ENCODE measurements at places on chromosomes 7 and 10.
A peak's percentile ranks its signal among the peaks of the same experiment; 100 is the strongest.

- no peak for DNase-seq
Observed at GRCh38 chr7:130359276-130359857, 14.8 kb downstream of the CPA5 start.

DNA sequence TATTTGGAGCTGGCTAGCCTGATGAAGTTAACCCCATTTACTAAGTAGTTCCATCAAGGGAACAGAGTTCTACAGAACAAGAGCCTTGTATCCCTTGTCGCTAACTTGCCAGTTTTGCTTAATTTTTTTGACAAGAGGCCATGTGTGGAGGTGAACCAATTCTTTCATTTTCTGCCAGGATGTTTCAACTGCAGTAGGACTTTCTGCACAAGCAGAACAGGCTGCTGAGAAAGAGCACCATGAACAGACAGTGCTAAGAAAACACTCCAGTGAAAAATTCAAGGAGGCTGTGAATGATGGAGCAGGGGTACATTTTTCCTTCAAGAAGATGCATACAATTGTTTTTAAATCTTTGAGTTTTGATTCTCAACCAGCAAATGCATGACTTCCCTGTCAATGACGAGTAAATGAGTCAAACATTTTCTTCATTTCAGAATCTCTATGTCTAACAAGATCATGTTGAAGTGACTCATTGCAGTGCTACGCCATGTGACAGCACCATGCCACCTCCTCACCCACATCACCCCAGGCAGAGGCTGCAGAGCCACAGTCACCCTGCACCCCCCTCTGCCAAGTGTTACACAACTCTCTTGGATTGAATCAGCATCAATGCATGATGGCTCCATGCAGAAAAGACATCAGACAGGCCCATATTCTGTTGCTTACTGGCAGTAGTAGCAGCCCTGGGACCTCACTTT, 193.1 kb downstream of the COBL start:
- DNase-seq: peak; percentile 89

- no peak for DNase-seq
Observed at GRCh38 chr7:22121702-22122474, 176.2 kb upstream of the CDCA7L start.

GRCh38 chr10:74425456-74426001, 274.5 kb downstream of the ADK start:
- no peak for DNase-seq

- no peak for DNase-seq
Observed at GRCh38 chr10:75018251-75018650, 93.2 kb upstream of the SAMD8 start.

- no peak for DNase-seq
Observed at GRCh38 chr7:125383324-125383723, 453.7 kb upstream of the POT1 start.

DNA sequence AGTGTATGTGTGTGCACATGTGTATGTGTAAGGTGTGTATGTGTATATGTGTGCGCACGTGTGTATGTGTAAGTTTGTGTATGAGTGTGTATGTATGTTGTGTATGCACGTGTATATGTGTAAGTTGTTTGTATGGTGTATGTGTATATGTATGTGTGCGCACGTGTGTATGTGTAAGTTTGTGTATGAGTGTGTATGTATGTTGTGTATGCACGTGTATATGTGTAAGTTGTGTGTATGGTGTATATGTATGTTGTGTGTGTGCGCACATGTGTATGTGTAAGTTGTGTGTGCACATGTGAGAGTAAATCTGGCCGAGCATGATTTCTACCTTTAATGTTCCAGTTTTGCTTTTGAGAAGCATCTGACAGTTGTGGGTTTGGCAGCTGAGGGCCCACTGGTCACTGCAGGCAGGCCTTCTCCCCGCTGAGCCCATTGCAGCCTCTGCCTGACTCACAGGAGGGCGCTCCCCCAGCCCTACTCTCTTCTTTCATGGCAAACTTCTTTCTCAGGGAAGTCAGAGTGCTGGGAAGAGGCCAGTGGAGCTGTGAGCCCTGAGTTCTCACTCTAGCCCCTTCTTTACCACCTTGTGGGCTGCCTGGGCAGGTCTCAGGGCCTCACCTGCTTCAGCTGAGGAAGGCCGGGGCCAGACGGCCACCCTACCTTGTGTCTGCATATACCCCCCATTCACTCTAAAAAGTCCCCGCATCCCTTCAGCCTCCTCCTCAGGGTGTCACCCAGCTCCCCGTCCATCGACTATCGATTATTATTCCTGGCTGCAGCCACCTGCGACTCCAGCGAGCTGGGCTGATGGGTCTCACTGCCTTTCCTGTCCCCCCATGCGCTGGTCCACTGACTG, 11.2 kb downstream of the WDR86 start:
- no peak for DNase-seq

DNA sequence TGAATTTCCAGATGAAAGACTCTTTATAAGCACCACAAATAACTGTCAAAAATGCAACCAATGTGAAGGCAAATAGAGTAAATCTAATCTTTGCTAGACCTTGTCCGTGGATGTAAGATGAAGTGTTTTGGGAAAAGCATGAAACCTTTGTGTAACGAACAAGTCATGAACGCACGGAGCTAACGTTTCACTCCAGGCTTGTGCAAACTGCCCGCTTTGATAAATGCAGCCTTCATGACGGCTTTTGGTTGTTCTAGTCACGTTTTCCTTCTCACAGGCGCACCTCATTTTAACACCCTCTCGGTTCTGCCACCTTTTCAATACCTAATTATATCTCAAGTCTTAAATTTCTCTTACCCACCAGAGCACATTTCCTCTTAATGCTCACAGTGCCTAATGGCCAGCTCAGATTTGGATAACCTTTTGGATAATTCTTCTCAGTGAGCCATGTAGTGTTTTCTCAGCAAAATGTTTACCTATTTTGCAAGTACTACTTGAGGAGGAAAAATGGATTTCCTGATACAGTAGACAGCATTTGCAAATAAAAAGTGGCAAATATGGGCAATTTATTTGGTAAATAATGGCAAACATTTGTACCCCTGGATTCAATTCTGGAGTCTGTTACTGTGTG, 63.2 kb downstream of the HECW1 start:
- no peak for DNase-seq

- no peak for DNase-seq
Observed at GRCh38 chr10:112584276-112584675, 137.3 kb downstream of the VTI1A start.

DNA sequence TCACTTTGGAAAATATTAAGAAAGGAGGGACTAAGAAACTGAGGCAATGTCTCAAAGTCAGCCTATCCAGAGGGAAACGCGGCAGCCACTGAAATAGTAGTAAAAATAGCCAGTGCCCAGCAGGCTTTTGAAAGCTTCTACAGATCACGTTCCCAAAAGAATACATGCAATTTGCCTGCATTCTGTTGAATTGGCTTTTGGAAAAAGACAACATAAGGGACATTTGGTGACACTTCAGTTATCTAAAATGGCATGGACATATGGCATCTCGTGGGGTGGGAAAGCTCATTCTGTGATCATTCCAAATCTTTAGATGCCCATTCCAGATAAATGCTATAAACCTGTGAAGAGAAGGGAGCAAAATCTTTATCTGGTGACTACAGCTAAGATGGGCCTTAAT, 82.8 kb upstream of the PDE1C start:
- DNase-seq: no peak

- DNase-seq: peak; percentile 54
Observed at GRCh38 chr7:137790828-137791227, 55.9 kb downstream of the DGKI start.

Measured in retinal pigment epithelial cell (primary cell).